ENCODE measurements at places on chromosomes 6 and 20. TPM values are rescaled to one million over a fixed set of nuclear protein-coding genes. Genes with fewer than 3 reads are reported as not detected.

DNA sequence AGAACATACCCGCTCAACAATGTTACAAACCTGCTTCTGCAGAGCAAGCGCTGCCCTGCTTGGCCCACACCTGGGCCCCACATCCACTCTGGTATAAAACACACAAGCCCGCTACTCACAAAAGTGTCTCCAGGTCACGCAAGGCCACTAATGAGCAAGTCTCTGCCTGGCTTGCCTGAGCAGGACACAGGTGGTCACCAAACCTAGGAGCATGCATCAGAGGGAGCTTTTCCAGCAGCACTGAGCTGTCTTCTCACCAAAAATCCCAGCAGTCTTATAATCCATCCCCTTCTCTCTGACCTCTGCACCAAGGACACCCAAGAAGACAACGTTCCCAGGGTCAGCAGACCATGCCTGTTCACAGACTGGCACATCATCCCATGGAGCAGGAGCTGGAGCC lies 100.8 kb downstream of the DLL1 start:
- no peaks in the 10 kb centered on the region for H3K4me1 ChIP-seq
- H3K27ac ChIP-seq = no peak overlapping the region
- no peak for DNase-seq
- no peaks in the 10 kb centered on the region for H3K27me3 ChIP-seq

- peaks cover 13% of the 10 kb centered on the region for H3K27me3 ChIP-seq
- H3K36me3 ChIP-seq = no peaks in the 10 kb centered on the region
- no peak for DNase-seq
- no peak overlapping the region for H3K27ac ChIP-seq
- no peaks in the 10 kb centered on the region for H3K4me1 ChIP-seq
- no peak overlapping the region for H3K4me3 ChIP-seq
Observed at GRCh38 chr20:51198876-51199523, 176.1 kb upstream of the KCNG1 start.

DNA sequence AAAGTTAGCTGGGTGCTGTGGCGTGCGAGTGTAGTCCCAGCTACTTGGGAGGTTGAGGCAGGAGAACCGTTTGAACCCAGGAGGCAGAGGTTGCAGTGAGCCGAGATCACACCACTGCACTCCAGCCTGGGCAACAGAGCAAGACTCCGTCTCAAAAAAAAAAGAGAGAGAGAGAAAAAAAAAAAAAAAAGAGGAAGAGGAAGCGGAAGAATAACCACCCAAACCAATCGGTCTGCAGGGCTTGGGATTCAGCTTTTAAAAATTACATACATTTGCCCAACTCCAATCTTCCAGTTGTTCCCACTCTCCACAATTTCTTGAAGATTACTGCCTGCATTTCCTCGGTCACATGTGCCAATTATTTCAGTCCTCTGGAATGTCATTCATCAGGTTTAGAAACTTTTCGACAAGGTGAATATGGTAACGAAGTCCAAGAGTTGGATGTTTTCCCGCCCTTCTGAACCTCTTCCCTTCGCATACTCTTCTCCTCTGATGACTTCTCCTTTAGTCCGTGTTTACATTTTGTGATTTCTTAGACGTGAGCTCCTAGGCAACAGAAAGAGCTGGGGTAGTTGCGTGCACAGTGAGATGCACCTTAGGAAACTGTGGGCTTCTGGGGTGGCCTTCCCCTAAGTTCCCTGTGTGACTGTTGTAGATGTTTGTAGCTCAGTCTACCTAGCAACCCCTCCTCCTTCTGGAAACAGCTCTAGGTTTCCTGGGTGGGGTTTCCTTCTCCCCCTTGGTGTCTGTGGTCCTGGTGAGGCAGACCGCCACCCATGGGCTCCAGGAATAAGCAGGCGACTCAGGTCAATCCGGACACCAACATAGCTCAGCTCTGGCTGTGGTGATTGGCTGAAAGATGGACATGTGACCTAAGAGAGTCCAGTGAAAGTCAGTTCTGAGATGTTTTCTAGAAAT lies 63.0 kb upstream of the NCOA3 start:
- peak; percentile 87 for DNase-seq
- peaks cover 57% of the 10 kb centered on the region for H3K4me1 ChIP-seq
- H3K27ac ChIP-seq = peak overlapping the region; percentile 87
- H3K4me3 ChIP-seq = no peak overlapping the region
- H3K36me3 ChIP-seq = no peaks in the 10 kb centered on the region

GRCh38 chr20:62775206-62775605 lies 21.1 kb upstream of the MRGBP start:
- peaks cover 25% of the 10 kb centered on the region for H3K4me1 ChIP-seq
- H3K27ac ChIP-seq = no peak overlapping the region
- no peak overlapping the region for H3K4me3 ChIP-seq
- no peaks in the 10 kb centered on the region for H3K27me3 ChIP-seq
- no peak for DNase-seq

DNA sequence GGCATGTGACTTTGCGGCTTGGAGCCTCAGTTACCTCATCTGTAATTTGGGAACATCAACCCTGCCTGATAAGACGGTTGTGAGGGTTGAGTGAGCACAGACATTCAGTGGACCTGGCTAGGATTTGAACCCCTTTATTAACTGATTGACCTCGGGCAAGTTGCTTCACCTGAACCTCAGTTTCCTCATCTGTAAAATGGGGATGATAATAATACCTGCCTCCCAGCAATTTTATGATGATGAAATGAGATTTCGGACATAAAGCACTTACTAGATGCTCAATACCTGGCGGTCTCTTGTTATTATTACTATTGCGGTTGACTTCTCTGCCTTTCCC lies 51.5 kb downstream of the CEBPB start:
- no peak overlapping the region for H3K4me3 ChIP-seq
- H3K4me1 ChIP-seq = no peaks in the 10 kb centered on the region
- H3K27ac ChIP-seq = no peak overlapping the region
- DNase-seq = no peak
- no peaks in the 10 kb centered on the region for H3K27me3 ChIP-seq
- no peaks in the 10 kb centered on the region for H3K36me3 ChIP-seq

DNA sequence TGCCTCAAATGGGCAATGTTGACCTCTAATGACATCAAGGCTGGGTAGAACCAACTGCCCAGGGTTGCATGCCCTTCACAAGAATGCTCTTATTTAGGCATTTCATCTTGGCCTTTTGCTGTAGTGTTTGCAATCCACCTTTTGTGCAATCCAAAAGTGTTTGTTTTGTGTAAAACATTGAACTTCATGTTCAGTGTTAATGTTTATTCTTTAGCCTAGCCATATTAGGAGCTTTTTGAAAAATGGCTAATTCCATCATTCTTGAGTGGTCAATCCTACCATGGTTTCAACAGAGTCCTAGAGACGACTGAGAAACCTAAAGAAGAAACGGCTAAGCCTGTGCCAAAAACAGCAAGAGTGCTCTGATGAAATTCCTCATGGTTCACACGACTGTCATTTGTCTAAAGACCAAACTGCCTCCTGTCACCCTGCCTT lies 279.6 kb upstream of the PRDM1 start:
- H3K27me3 ChIP-seq = peaks cover under 1% of the 10 kb centered on the region
- H3K4me3 ChIP-seq = no peak overlapping the region
- no peaks in the 10 kb centered on the region for H3K36me3 ChIP-seq
- no peak for DNase-seq

DNA sequence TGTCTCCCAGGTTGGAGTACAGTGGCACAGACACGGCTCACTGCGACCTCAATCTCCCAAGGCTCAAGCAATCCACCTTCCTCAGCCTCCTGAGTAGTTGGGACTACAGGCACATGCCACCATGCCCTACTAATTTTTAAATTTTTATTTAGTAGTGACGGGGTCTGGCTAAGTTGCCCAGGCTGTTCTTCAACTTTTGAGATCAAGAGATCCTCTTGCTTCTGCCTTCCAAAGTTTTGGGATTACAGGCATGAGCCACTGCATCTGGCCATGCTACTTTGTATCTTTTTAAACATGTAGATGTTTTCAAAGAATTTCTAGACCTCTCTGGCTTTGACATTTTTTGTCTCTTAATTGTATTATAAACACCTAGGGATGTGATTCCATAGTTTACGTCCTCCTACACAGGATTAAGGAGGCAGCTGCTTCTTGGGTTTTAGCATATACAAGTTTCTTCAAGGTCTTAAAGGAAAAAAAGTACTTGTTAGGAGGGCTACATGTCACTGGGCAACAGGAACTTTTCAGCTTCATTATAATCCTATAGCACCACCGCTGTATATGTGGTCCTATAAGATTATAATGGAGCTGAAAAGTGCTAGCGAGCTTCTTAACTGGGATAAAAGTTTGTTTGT lies 1.3 kb downstream of the ADAT2 start:
- H3K36me3 ChIP-seq = no peaks in the 10 kb centered on the region
- no peaks in the 10 kb centered on the region for H3K27me3 ChIP-seq
- DNase-seq = no peak
- H3K4me3 ChIP-seq = peak overlapping the region; percentile 8
- peaks cover 18% of the 10 kb centered on the region for H3K4me1 ChIP-seq

- no peak for DNase-seq
- H3K36me3 ChIP-seq = no peaks in the 10 kb centered on the region
- H3K4me3 ChIP-seq = no peak overlapping the region
- H3K27me3 ChIP-seq = no peaks in the 10 kb centered on the region
- no peaks in the 10 kb centered on the region for H3K4me1 ChIP-seq
Observed at GRCh38 chr6:105639124-105639523, 236.2 kb upstream of the PREP start.

The AGER gene
- 38.8 TPM for total RNA-seq

- no peaks in the 10 kb centered on the region for H3K4me1 ChIP-seq
- no peak overlapping the region for H3K27ac ChIP-seq
- H3K27me3 ChIP-seq = no peaks in the 10 kb centered on the region
- H3K36me3 ChIP-seq = no peaks in the 10 kb centered on the region
- DNase-seq = no peak
- H3K4me3 ChIP-seq = no peak overlapping the region
Observed at GRCh38 chr20:59809630-59810448, 123.6 kb downstream of the SYCP2 start.

The C2 gene
- 3.4 TPM for total RNA-seq

DNA sequence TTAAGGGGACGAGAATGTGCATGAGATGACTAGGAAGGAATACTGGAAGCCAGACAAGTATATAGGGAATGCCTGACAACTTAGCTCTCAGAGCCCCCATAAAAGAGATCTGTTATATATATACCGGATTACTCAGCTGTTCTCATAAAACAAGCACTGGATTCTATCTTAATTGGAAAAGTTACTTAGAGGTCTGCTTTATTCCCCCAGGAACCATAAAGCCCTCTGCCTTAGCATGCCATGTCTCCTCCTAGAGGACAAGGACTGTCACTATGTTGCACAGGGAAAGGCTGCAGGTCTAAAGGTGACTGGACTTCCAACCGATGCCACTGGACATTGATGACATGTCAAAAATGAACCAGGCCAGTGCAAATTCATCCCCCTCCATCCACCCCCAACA lies 6.4 kb downstream of the EXOC2 start:
- peaks cover 14% of the 10 kb centered on the region for H3K36me3 ChIP-seq
- H3K4me3 ChIP-seq = no peak overlapping the region
- DNase-seq = no peak
- no peak overlapping the region for H3K27ac ChIP-seq

GRCh38 chr6:110233770-110234374 lies 53.6 kb downstream of the CDC40 start:
- peak overlapping the region; percentile 1 for H3K27ac ChIP-seq
- H3K27me3 ChIP-seq = no peaks in the 10 kb centered on the region
- no peak overlapping the region for H3K4me3 ChIP-seq
- peaks cover 17% of the 10 kb centered on the region for H3K36me3 ChIP-seq
- H3K4me1 ChIP-seq = peaks cover 7% of the 10 kb centered on the region

The TDP2 gene
- total RNA-seq = 63.5 TPM

DNA sequence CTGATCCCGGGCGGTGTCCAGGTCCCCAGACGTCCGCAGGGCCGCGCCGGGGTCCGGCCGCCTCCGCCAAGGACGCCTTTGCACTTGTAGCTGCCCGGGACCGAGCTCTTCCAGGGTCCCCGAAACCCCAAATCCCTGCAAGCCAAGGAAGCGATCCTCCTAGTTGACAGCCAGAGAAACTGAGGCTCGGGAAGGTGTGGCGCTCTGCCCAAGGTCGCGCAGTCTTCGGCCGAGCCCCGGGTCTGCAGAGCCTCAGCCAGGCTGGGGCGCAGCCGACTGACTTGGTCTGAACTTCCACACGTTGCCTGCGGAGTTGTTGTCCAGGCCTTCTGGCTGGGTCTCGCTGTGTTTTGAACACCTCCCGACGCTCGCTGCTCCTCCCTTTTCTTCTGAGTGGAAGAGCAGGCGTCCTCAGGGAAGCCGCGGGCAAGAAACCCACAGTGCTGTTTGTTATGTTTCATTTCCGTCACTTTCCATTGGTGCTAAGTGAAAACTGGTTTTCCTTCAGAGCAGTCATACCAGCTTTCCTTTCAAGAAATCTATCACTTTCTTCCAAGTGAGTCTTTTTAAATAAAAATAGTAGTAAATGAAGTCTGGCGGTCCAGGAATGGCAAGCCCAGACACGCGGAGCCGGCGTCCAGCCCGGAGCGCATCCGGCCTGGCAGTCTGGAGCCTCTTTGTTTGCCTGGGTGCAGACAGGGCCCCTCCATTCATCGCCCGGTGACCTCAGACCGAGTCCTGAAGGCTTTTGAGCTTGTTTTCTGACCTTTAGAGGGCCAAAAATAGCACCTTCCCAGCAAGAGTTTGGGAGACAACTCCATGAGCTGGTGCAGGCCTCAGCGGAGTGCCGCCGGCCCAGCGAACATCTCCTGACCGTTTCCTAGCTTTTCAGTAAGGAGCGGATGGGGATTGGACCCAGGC lies 698 bp downstream of the FAM210B start:
- peaks cover 15% of the 10 kb centered on the region for H3K4me1 ChIP-seq
- no peaks in the 10 kb centered on the region for H3K27me3 ChIP-seq
- H3K27ac ChIP-seq = no peak overlapping the region
- H3K4me3 ChIP-seq = peak overlapping the region; percentile 57

The CTSZ gene
- 322 TPM for total RNA-seq

- H3K36me3 ChIP-seq = no peaks in the 10 kb centered on the region
- H3K4me1 ChIP-seq = no peaks in the 10 kb centered on the region
- no peaks in the 10 kb centered on the region for H3K27me3 ChIP-seq
- no peak overlapping the region for H3K4me3 ChIP-seq
- no peak for DNase-seq
- no peak overlapping the region for H3K27ac ChIP-seq
Observed at GRCh38 chr6:89002523-89002922, 39.1 kb upstream of the RNGTT start.

- H3K4me3 ChIP-seq = no peak overlapping the region
- no peak overlapping the region for H3K27ac ChIP-seq
- no peaks in the 10 kb centered on the region for H3K27me3 ChIP-seq
- H3K36me3 ChIP-seq = no peaks in the 10 kb centered on the region
Observed at GRCh38 chr6:44730771-44731391, 343.4 kb downstream of the CDC5L start.

Measured in B cell (primary cell).